ENCODE measurements at places on chromosomes 13 and 19. TPM values are rescaled to one million over a fixed set of nuclear protein-coding genes. Genes with fewer than 3 reads are reported as not detected.

The C13orf46 gene
- 1.1 TPM for polyA plus RNA-seq

The ZNF726 gene
- polyA plus RNA-seq = 6.7 TPM

The KHSRP gene
- polyA plus RNA-seq = 317 TPM

The VSIG10L gene
- 10.0 TPM for polyA plus RNA-seq

The ANGPTL4 gene
- polyA plus RNA-seq = 11.8 TPM

The ZNF160 gene
- 22.4 TPM for polyA plus RNA-seq

The CPT1C gene
- 128 TPM for polyA plus RNA-seq

The VWA8 gene
- 9.8 TPM for polyA plus RNA-seq

The CEACAM19 gene
- 9.9 TPM for polyA plus RNA-seq

The CHST8 gene
- 17.7 TPM for polyA plus RNA-seq

The CEACAM16 gene
- not detected for polyA plus RNA-seq

DNA sequence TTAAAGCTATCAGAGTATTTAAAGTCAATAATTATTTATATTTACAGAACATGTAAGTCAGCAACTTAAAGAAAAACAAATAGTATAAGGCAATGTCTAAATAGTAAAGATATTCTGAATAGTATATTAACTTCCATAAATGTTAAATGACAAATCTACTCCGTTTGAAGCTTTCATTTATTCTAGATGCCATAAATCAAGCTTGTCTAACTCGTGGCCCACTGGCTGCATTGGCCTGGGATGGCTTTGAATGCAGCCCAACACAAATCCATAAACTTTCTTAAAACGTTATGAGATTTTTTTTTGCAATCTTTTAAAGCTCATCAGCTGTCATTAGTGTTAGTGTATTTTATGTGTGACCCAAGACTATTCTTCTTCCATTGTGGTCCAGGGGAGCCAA is 1117.1 kb upstream of the PCDH9 start:
- DNase-seq = no peak

DNA sequence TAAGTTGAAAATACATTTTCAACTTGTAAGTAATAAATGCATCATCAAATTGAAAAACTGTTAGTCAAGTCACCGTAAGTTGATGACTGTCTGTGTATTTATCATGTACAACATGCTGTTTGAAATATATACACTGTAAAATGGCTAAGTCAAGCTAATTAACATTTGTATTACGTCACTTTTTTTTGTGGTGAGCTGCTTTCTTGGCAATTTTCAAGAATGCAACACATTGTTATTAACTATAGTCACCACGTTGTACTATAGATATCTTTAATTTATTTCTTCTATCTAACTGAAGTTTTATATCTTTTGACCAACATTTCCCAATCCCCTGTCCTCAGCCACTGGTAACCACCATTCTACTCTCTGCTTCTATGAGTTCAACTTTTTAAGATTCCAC is 57.0 kb downstream of the RBM26 start:
- DNase-seq = no peak

DNA sequence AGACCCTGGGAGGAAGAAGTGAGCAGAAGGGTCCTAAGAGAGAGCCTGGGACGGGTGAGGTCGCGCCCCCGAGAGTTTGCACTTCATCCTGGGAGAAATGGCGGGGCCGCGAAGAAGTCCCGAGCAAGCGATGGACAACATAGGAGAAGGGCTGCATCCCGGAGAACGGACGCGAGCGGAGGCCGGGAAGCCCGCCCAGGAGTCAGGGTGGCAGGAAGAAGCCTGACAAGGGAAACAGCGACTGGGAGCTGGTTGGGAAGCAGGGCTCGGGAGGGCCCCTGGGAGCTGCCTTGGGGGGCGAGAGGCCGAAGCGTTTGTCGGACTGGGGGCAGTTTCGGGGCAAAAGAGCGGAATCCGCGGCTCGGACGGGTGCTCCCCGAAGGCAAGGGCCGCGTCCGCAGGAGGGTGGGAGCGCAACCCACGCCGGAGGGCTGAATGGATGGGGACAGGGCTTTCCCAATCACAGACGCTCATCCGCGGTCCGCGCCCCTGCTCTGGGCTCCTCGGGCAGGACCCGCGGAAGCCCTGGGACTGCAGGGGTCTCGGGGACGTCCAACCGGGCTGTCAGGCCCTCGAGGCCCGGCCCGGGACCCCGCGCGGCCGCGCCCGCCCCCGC is 469 bp downstream of the ABHD17A start:
- no peak for DNase-seq

DNA sequence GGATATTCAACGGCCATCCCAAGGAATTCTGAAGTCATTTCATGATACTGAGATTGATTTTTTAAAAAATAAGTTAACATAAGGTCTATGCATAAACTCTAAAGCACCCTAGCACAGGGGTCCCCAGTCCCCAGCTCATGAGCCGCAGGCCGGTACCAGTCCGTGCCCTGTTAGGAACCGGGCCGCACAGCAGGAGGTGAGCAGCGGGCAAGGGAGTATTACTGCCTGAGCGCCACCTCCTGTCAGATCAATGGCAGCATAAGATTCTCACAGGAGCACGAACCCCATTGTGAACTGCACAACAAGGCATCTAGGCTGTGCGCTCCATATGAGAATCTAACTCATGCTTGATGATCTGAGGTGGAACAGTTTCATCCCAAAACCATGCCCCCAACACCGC is 31.0 kb downstream of the RCBTB1 start:
- no peak for DNase-seq

DNA sequence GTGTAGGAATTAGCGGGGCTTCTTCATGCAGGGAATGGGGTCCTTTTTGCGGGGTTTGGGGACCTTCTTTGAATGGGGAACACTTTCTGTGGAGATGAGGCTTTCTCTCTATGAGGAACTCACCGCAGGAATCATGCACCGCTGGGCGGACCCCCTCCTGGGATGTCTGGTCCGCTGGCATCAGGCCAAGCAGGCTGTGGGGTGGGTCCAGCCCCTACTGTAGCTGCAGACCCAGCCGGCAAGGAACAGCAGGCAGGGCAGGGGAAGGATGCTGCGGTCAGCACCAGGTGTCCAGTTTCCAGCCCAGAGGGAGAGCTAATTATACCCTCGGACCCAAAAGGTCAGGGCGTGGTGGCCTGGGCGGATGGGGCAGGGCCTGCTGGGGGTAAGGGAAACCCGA is 1.8 kb downstream of the MYBPC2 start:
- DNase-seq = no peak

DNA sequence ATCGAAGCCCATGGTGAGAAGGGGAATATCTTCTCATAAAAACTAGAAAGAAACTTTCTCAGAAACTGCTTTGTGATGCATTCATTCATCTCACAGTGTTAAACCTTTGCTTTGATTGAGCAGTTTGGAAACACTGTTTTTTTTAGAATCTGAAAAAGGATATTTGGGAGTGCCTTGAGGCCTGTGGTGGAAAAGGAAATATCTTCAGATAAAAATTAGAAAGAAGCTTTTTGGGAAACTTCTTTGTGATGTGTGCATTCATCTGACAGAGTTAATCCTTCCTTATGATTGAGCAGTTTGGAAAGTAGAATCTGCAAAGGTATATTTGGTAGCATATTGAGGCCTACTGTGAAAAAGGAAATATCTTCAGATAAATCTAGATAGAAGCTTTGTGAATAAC is 1594.9 kb downstream of the UQCRFS1 start:
- no peak for DNase-seq

GRCh38 chr19:32976223-32976805 is 4.3 kb downstream of the FAAP24 start:
- DNase-seq = peak; percentile 28

DNA sequence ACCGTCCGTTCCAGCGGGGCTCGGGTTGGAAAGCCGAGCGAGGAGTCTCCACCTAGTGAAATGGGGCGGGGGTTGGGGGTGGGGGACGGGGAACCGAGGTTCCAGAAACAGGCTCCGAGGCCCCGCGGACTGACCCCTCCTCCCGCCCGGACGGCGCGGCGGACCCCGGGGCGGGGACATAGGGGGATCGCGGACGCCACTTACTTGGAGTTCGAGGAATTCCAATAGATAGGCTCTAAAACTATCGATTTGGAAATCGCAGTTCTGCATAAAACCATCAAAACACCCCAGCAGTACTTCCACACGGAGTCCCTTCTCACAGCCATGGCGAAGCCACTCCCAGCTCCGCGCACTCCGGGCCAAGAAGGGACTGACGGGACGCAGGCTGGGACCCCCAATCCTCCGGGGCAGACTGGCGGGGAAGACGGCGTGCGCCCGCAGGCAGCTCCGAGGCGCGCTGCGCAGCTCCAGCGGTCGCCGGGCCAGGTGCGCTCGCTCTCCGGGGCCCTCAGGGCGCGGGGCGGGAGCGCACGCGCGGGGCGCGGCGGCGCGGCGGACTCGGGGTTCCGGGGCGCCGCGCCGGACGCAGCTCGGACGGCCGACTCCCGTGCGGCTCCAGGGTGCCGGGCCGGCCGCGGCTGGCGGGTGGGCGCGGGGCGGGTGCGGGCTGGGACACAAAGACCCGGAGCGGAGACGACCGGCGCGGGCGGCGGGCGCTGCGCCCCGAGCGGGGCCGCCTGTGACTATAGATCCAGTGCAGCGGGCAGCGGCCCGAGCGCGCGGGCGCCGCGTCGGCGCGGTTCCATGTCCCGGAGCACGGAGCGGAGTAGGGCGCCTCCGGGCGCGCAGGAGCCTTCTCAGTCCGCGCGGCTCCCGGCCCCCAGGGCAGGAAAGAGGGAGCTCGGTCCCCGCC is 567 bp downstream of the EFNB2 start:
- peak; percentile 61 for DNase-seq

DNA sequence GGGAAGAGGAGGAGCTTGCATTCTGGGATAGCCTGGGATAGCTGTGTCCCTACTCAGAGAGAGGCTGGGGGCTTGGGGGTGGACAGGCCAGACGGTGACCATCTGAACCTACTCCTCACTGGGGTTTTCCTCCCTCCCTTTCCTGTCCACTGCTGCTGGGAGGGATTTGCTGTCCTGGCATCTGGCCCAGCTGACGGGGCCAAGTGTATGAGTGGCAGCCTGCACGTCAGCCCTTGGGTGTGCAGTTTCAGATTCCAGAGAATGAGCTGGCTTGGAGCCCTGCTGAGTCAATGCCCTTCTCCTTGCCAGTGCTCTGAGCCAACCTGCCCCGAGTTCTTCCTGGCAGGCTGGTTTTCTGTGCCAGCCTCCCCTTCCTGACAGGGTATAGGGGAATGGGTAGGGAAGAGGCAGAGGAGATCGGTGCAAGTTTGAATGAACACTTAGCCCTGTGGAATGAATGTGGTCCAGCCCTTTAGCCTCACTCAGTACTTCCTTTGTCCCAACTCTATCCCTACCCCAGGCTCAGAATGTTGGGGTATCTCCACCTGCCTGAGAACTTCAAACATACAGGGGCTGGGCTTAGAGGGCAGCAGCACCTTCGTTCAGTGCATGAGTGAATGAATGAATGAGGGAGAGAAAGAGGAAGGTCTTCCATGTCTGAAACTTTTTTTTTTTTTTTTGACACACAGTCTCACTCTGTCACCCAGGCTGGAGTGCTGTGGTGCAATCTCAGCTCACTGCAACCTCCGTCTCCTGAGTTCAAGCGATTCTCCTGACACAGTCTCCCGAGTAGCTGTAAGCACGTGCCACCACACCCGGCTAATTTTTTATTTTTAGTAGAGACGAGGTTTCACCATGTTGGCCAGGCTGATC is 1.8 kb upstream of the ANGPTL4 start:
- DNase-seq = peak; percentile 24

GRCh38 chr13:24035411-24035810 is 125.1 kb upstream of the SPATA13 start:
- DNase-seq = no peak

GRCh38 chr13:79786176-79786575 is 305.2 kb downstream of the NDFIP2 start:
- DNase-seq = no peak

GRCh38 chr19:35249146-35249847 is 495 bp downstream of the LSR start:
- DNase-seq = no peak

GRCh38 chr13:93843082-93843481 is 616.5 kb downstream of the GPC6 start:
- no peak for DNase-seq

- no peak for DNase-seq
Observed at GRCh38 chr13:103272770-103273169, 206.6 kb upstream of the SLC10A2 start.

DNA sequence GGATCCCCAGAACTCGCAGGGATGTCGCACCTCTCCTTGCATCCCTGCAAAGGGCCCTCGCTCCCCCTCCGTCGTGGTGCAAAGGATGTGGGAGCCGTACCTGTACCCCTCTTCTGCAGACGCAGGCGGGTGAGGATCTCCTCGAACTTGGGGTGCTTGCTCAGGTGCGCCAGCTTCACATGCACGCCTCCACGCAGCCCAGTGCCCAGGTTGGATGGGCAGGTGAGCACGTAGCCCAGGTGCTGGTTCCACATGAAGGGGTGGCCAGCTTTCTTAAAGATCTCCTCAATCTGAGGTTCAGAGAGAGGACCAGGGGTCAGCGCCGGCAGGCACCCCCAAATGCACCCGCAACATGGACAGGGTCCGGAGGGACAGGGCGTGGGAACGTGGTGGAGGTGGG is 15.3 kb downstream of the CKM start:
- no peak for DNase-seq

DNA sequence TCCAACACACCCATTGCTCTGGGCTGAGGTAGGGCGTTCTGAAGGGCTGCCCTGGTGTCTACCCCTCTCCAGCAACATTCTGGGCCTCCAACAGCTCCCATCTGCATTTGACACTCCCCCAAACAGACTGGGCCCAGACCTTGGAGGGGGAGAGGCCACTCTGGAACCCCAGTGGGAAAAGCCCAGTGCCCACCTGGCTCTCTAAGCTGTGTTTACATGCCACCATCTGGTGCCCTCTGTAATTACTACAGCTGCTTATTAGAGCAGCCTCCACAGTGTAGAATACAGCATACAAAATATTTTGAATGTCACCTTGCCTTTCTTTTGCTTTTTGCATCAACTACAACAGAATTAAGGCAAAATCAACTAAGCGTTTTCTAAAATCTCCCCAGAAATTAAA is 35.8 kb upstream of the TM9SF2 start:
- peak; percentile 14 for DNase-seq

DNA sequence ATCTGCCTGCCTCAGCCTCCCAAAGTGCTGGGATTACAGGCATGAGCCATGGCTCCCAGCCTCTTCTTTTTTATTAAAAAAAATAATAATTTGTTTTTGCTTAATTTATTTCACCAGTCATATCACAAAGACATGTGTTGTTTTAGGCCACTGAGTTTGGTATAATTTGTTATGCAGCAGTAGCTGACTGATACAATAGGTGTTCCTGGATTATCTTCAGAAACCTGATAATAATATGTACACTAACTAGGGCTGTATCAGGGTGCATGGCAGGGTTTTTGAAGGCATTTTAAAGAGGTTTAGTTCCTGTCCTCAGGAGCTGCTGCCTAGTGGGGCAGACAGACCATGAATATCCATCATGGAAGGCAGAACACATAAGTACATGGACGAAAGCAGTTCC is 9.5 kb upstream of the CSNK1G2 start:
- no peak for DNase-seq

GRCh38 chr13:20553311-20553710 is 13.6 kb upstream of the IFT88 start:
- DNase-seq = no peak

DNA sequence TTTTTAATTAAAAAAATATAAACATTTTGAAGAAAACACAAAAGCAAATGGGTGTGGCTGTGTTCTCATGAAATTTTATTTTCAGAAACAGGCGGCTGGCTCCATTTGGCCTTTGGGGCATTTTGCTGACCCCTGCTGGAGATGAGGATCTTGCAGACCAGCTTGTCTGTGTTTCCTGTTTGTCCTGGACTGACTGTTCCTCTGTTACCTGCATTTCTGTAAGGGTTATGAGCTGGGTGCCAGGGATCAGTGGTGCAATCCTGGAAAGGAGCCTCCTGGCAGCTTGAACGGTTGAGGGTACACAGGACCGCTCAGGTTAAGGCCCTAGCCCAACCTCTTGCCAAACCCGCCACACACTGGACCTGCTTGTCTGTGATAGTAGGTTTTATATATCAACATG is 49.9 kb downstream of the ZNF787 start:
- DNase-seq = no peak

GRCh38 chr19:8302357-8302691 is 5.8 kb downstream of the CD320 start:
- DNase-seq = no peak

All from spinal cord (tissue), 10 donors.